ENCODE measurements at places on chromosomes 5 and 9.

- no peak for DNase-seq
Measured at GRCh38 chr9:90365666-90366065, 277.0 kb downstream of the DIRAS2 start.

DNA sequence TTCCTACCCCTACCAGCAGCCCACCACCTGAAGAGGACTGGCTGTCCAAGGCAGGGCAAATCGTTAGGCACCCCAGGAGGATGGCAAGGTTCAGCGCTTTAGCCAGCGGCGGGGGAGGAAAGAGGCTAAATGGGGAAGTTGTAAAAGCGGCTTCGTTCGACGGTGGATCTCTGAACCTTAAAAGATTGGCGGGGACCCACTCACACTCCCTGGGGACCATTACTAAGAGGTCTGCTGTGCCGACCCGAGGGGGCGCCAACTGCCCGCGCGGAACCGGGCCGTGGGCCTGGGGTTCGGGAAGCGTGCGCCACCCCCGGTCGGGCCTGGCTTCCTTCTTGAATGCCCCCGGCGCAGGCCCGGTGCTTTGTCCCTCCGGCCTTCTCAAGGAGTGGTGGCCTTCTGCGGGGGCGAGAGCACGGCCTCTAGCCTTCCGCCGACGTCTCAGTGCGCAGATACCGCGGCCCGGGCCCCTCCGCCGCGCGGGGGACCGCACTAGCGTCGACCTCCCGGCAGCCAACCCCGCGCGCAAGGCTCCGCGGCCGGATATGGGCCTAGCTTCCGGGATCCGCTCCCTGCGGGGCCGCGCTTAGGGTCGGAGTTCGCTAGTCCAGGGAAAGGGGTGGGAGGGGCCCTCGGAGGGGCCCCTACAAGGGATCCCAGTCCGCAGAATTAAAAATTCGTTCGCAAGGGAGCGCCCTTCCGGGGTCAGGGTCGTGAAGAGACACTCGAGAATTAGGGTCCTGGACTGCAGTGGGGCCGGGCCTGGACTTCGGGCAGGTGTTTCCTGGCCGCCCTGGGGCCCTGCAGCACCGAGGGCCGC, 10.5 kb downstream of the NR2F1-AS1 start:
- no peak for DNase-seq

DNA sequence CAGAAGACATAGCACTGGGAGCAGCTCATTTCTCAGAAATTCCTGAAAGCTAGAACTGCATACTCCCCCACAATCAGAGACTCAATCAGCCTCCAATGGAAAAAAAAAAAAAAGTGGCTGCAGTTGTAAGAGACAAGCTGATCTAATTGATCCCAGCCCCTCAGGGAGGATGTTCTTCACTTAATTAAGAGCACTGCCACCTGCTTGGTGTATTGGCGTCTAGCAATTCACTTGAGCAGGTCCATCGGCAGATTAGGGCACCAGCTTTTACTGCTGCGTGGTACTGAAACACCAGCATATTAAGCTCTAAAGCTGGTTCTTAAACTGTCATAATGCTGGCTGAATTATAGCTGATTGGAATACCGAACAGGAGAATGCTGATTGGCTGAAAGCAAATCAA, 1890.1 kb upstream of the WWC1 start:
- no peak for DNase-seq

GRCh38 chr5:176743136-176743861, 67.1 kb upstream of the UNC5A start:
- DNase-seq, result no peak

- no peak for DNase-seq
Measured at GRCh38 chr5:125604104-125604503, 819.1 kb upstream of the GRAMD2B start.

DNA sequence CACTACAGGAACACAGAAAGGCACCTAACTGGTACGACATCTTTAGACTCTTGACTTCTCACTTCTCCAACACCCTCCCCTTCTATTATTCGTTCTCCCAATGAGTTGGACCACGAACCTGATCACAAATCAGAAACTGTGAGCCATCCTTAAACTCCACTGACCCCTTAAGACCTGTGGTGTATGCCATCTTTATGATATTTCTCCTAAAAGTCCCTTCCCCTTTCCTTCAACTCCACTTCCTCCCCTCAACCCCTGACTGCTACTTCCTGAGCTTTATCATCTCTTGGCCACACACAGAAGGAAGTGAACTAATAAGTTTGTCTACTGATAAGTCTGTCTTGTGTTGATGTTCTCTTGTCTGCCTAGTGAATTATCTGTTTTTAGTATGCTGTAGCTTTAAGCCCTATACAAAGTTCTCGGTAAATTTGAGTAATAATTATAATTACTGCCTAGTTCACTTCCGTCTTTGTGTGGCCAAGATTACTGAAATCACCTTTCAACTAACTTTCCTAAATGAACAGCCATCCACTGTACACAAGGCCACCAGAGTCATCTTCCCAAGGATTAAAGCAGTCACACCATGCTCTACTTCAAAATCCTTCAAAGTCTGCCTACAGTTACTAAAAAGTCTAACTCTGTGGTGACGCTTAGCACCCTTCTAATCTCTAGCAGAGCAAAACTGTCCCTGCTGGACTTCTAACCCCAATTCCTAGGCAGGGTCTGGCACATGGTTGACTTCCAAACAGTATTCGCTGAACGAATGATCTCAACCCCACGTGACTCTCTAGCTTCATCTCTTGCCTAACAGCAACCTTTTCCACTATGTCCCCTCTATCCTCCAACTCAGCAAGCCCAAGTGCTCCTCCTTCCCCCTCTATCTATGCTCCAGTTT, 23.2 kb downstream of the ELOVL7 start:
- no peak for DNase-seq

GRCh38 chr5:102289251-102289899, 6.7 kb downstream of the SLCO4C1 start:
- DNase-seq, result no peak

GRCh38 chr9:93120846-93121315, 13.2 kb downstream of the NINJ1 start:
- no peak for DNase-seq

- DNase-seq, result no peak
Measured at GRCh38 chr5:131587541-131587940, 47.5 kb downstream of the RAPGEF6 start.

- no peak for DNase-seq
Measured at GRCh38 chr5:115751176-115751575, 65.3 kb downstream of the CDO1 start.

- DNase-seq, result no peak
Measured at GRCh38 chr5:88769165-88769564, 113.8 kb downstream of the MEF2C start.

GRCh38 chr5:108946008-108946407, 198.3 kb downstream of the FER start:
- DNase-seq, result no peak

DNA sequence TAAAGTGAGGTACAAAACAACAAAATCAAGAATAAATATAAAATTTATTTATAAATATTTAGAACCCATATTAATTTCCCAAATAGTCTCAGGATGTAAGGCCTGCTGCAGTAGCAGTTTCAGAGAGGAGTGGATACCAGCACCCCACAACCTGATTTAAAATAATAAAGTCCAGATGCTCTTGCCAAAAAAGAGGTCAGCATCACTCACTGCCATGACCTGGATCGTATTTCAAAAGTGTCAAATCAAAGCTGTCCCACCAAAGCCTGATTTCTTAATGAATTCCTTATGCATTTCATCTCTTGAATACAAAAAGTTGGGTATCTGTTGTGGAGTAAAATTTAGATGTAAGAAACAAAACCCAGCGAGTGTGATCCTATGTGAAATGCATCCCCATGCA, 58.0 kb upstream of the ROR2 start:
- DNase-seq, result no peak

GRCh38 chr9:94478755-94479730, 75.8 kb upstream of the PCAT7 start:
- DNase-seq, result no peak

DNA sequence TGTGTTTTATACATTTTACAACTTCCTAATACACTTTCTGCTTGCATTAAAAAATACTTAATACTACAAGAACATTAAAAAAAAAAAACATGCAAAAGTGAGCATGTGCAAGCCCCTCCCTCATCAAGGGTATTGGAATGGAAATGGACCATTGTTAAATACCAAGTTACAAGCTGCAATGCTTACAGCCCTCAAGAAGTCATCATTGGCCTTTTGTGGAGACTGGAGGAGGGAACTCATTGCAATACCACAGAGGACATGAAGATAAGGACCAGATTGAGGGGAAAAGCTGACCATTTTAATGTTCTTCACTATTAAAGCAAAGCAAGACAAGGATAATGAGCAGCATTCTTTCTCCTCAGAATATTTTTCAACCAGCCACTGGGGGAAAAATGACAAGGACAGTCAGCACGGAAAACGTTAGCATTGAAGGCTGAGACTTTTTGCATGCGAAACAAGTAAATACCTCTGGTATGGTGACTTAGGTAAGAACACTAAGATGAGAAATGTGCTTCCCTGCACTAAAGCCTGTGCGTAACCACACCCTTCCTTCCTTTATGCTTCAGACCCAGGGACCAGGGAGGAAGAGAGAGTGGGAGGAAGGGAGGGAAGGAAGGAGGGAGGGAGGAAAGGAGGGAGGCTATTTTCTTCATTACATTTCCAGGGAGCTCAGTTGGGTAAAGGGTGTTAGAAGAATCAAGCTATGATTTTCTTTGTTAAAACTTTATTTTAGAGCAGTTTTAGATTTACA, 141.1 kb upstream of the RAPGEF1 start:
- DNase-seq, result no peak

DNA sequence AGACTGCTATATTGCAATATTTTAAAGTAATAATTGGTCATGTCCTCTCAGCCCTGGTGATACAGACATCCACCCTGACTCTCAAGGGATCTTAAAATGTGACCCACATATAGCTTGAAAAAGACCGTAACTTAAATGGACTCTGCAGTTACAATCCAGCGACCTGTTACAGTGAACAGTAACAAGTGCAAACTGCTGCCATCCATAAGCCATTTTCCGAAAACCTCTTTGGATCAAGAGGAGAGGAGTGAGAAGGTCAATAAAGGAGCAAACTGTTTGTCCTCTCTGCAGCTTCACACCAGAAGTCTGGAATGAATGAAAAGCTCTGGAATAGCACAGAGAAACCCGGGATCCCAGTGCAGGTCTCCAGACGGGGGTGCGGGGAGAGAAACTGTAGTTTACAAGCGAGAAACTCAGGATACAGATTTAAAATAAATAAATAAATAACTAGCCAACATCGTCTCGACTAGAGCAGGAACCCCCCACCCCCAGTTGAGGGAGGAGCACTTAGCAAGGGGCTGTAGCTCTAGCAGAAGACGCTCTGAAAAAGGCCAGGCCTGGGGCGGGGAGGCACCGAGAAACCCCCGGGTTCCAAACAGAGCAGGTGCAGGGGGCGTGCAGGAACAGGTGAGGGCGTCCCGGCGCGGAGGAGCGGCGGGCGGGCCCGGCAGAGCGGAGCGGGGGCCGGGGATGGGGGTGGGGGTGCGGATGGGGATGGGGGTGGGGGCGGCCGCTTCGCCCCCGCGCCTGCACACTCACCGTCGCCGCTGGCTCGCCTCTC, 572 bp downstream of the ZDHHC21 start:
- no peak for DNase-seq

DNA sequence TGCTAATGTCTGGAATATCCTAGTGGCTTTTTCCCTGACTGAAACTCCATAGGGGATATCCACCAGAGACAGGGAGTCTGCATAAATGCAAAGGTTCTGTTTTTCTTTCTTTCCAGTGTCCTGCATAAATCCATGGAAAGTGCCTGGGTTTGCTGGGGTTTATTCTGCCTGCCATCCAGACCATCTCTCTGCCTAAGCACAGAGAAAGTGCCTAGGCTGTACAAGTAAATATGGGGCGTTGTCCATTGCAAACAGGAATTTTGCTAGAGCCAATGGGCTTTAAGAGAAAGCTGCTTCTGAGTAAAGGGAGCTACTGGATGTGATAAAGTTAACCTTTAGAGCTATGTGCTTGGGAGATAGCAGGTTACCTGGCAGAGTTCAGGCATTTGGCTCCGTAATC, 407.5 kb downstream of the AGTPBP1 start:
- no peak for DNase-seq

GRCh38 chr5:175745210-175745609, 87.3 kb downstream of the HRH2 start:
- no peak for DNase-seq

GRCh38 chr5:83368319-83368718, 103.2 kb upstream of the VCAN start:
- no peak for DNase-seq

GRCh38 chr5:28281351-28281750, 1243.0 kb upstream of the CDH9 start:
- DNase-seq, result no peak

DNA sequence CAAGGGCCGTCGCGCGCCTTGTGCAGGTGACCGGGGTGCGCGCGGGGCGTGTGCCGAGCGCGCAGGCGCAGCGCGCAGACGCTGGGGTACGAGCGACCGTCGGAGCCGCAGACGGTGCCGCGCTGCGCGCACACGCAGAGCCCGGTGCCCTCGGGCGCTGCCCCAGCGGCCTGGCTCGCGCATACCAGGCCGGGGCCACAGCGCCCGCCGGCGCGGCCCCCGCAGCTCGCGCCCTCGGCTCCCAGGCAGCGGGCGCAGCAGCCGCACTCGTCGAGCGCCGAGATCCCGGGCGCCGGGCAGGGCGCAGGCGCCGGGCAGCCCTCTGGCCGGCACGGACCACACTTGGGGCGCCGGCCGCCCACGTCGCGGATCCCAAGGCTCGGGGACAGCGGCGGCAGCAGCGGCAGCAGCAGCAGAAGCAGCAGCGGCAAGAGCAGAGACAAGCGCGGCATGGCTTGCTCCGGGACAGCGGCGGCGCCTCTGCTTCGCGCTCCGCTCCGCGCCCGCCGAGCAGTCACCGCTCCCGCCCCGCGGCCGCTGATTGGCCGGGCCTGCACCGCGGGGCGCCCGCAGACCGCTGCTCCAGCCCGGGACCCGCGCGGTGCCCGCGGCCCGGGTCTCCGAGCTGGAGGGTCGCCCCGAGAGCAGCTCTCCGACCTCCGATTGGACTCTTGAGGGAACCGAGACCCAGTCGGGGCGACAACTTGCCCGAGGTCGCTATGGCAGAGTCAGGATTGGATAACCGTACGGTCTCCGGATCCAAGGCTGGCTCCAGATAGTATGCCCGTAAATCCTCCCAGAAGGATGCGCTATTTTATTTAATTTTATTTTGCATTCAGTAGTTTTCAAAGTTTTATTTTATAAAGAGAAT, at the start of gene IGFBPL1:
TSS of gene IGFBPL1 (minus strand) at position 482 of the 871 bp plus-strand sequence. CDS start at position 452, 30 bp downstream.
- DNase-seq, result no peak

- DNase-seq, result no peak
Measured at GRCh38 chr5:107426872-107427271, 243.9 kb downstream of the EFNA5 start.

GRCh38 chr5:181184845-181185216, 20.2 kb downstream of the TRIM7 start:
- DNase-seq, result no peak

DNA sequence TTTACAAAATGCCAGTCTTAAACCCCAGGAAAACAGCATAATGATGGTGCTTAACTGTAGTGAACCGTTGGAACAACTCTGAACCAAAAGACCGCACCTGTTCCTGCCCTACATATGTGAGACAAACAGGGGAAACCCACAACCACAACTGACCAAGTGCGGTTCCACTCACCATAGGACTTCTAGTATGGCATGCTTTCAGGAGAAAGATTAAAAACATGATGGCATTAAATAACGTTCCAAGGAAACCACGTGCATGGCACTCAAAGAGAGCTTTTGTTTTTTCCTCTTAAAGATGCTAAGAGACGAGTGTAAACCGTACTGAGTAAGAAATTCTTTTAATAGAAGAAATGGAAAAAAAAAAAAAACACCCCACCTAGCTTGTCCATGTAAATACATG, 119.8 kb downstream of the SSBP2 start:
- no peak for DNase-seq

GRCh38 chr9:74940600-74940999, 12.1 kb downstream of the C9orf40 start:
- DNase-seq, result no peak

All from stimulated activated CD4-positive, alpha-beta T cell treated with anti-CD3 and anti-CD28 coated beads, Interleukin-1b, Interleukin-23, amount 100 ng/mL, for 24 hours (primary cell).